ENCODE measurements at places on chromosomes 1 and 21.

- no peak for DNase-seq
Measured at GRCh38 chr1:170698301-170699275, 34.7 kb downstream of the PRRX1 start.

GRCh38 chr1:204426971-204427701, 15.5 kb upstream of the PPP1R15B start:
- DNase-seq = peak; percentile 71

DNA sequence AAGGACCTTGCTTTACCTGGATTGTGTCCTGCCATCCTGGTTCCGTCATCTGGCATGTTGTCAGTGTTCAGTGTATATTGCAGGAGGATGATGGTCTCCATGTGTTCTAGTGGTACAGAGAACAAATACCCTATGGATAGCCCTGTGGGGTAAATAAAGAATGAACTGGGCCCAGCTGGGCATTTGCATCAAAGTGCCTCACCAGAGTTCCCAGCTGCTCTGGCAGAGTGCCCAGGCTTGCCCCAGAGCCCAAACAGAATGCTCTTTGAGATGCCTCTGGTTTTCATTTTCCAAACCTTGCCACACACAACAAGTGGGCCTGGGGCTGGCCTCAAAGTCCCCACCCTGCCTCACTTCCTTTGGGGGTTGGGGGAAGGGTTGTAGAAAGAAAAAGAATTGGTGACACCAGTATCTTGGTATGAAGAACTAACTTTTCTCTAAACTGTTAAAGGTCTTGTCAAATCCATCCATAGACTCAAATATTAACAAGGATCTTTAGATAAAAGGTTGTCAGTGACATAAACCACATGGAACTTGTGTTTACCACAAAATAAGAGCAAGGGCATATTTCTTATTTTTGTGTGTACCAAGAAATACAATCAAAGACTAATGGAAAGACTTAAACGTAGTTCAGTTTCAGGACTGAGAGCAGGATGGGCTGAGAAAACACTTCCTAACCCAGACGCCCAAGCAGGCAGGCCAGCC, 82.2 kb downstream of the LMO4 start:
- no peak for DNase-seq

GRCh38 chr1:11563560-11564069, 84.7 kb downstream of the DISP3 start:
- DNase-seq = peak; percentile 33

All from inflammatory macrophage treated with lipopolysaccharide for 4 hours (primary cell).